Renal cortex interstitium (tissue), 15 donors: ENCODE measurements at places on chromosomes 12 and 14. TPM values are rescaled to one million over a fixed set of nuclear protein-coding genes. Genes with fewer than 3 reads are reported as not detected.

- no peak for DNase-seq
Measured at GRCh38 chr12:108782971-108783370, 51.7 kb upstream of the CORO1C start.

- no peak for DNase-seq
Measured at GRCh38 chr14:36931791-36932190, 240.6 kb downstream of the SLC25A21 start.

GRCh38 chr12:31845613-31846322, 113.4 kb upstream of the RESF1 start:
- DNase-seq, result no peak

IKBIP gene
- polyA plus RNA-seq, result 31.5 TPM

DNA sequence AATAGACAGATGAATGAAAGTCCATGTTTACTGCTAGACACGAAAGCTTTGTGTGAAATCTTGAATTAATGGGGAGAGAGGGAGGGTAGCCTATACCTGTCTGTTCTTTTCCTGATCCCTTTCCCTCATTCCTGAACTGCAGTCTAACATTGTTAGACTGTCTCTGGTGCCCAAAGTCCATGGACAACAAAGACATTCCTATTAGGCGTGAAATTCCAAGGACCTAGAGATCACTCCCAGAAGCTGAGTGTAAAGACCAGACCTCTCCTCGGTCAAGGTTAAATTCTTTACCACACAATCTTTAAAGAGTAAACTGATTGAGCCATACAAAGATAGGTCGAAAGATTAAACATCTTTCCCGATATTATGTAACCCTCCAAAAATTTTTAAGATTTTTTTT, 270.7 kb upstream of the GARIN2 start:
- no peak for DNase-seq

SRRM4 gene
- 0.05 TPM for polyA plus RNA-seq

DPY19L2 gene
- polyA plus RNA-seq, result 54.6 TPM

DNA sequence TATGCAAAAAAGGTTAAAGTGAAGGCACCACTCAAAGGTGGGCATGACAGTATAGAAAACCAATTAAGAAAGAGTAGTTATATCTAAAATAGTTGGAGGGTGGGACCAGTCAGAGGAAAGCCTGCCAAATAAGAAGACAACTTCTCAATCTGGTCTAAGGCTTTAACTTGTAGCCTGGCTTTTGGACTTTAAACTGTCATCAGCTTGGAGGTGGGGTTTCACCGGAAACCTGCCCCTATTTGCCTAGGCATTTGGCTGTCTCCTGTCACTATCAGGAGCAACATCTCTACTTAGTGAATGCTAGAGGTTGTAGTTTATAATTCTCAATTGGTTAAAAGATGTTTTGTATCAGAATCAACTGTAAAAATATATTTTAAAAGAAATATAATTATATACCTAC, 107.3 kb downstream of the SLCO1B3 start:
- no peak for DNase-seq

RASSF9 gene
- polyA plus RNA-seq, result 15.3 TPM

TAS2R50 gene
- 0.20 TPM for polyA plus RNA-seq

HOTAIR gene
- polyA plus RNA-seq, result 3.0 TPM

SCNN1A gene
- 64.1 TPM for polyA plus RNA-seq

- no peak for DNase-seq
Measured at GRCh38 chr12:111488271-111488670, 82.5 kb downstream of the SH2B3 start.

KLRK1 gene
- 0.66 TPM for polyA plus RNA-seq

GRCh38 chr12:12714276-12715021, 2.7 kb upstream of the CDKN1B start:
- DNase-seq, result no peak

GRCh38 chr14:105193916-105194782, 13.0 kb upstream of the NUDT14 start:
- no peak for DNase-seq

TMEM132C gene
- polyA plus RNA-seq, result 1.5 TPM

SLC25A21 gene
- 4.2 TPM for polyA plus RNA-seq

DNA sequence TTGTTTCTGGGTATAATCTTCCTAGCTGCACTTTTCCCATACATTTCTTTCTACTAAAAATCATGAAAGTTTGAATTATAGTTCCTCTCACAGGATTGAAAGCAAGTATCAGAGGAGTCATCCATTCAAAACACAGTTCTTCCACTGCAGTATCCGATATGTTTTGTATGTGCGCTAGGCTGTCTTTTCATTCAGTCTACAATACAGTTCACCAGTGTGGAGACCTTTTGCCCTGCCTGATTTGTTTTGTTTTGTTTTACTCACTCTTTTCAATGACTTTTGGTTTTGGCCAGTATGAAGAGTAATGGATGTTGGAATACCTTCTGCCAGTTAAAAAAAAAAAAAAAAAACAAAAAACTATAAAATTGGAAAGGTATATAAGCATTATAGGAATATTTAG, 91.4 kb downstream of the FGD4 start:
- DNase-seq, result no peak

GZMH gene
- 0.11 TPM for polyA plus RNA-seq

DNA sequence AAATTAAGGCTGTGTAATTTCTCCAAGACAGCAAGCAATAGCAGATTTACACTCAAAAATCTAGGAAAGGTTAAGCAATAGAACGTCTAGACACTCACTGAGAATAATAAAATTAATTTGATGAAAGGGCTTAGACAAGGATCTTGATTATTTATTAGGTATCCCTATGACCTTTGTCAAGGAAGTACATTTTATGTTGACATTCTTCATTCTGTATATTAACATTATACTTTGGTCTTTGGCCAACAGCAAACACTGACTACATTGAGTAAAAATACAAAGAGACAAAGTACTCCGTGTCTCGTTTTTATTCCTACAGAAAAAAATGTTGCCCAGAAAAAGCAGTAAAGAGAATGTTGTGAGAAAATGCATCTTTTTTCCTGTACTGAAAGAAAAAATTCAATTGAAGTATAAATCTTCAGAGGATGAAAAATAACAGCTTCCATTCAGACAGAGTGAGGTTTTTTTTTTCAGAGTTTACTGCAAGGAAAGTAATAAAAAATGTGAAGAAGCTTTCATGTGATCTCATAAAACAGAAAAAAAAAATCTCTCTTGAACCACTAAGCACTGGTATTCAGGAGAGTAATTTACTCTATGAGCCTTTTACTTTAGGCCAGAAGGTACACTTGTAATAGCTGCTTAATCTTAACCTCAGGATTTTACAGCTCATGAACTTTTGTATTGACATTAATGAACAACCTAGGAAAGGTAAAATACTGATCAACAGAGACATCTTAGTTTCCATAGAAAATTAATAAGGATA, 605.0 kb downstream of the FSCB start:
- DNase-seq, result peak; percentile 21

DNA sequence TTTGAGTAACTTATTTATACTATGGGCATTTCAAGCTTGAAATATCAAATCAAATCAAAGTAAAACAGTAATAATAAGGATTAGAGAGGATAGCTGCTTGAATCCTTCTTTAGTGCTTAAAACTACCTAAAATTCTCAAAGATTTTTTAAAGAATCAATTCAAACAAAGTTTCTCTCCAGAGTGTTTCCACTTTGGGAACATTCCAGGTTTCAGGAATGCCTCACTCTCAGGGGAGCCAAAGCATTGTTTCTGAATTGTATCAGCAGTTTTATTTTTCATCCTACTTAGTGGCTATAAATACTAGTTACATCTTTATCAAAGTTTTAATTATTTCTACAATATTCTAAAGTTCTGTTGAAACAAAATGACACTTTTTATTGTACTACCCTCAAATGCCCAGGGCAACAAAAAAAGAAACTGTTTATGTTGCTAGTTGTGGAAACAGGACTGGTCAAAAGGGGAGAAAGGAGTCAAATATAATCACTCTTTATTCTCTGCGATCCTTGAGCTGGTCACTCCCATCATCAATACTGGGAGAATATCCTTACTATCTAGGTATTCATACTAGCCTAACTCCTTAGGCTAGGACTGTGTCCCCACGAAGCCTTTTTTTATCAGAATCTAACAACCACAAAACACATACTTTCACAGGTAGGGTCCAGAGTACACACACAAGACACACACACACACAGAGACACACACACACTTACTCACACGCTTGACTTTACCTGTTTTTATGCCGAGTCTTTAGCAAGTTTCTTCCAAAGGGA, 598 bp downstream of the RASSF9 start:
- no peak for DNase-seq

AMN gene
- polyA plus RNA-seq, result 42.7 TPM

GRCh38 chr14:103684871-103685270, 30.4 kb downstream of the XRCC3 start:
- DNase-seq, result no peak

TBC1D30 gene
- polyA plus RNA-seq, result 12.2 TPM
